ENCODE measurements at places on chromosomes 4 and X. TPM values are rescaled to one million over a fixed set of nuclear protein-coding genes. Genes with fewer than 3 reads are reported as not detected.

Gene RNF113A
- polyA plus RNA-seq = 13.0 TPM

Gene BEX1
- 53.1 TPM for polyA plus RNA-seq

Gene FAM241A
- 0.86 TPM for polyA plus RNA-seq

Gene DRD5
- polyA plus RNA-seq = 0.76 TPM

Gene CTAG1A
- not detected for polyA plus RNA-seq

Gene SPATA4
- polyA plus RNA-seq = 1.4 TPM

Gene IQCM
- not detected for polyA plus RNA-seq

- no peak for DNase-seq
Measured at GRCh38 chr4:30912098-30912714, 192.0 kb downstream of the PCDH7 start.

DNA sequence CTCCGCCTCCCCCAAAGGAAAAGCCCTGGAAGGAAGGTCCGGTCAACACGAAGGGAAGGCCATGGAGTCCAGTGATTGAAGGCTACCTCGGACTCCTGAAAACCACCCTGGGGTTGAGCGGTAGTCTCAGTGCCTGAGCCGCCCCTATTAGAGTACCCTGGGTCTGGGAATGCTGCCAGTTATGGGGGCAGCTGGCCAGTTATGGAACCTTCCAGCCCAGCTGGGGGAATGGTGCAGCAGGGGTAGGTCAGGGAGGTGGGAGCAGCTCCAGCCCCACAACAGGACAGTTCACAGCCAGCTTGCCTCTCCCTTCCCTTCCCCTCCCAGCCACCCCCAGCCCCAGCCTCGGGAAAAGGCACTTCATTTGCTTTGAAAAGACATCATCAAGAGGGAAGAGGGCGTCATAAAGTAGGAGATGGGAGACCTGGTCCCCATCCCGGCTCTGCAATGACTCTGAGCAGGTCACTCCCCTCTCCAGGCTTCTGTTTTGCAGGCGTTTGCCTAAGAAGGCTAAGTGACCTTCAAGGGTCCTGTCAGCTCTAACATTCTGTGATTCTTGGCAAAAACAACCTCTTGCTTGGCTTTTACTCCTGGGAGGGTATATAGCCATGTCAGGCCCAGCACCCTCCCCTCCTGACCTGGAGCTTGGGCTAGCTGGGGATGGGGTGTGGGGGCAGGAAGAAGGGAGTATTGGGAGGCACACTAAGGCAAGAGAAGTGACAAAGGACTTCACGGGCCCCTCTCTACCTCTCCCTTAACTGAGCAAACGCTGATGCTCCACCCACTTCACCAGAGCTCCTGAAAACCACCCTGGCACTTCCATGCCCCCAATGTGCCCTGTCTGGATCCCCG is 8.0 kb downstream of the APLN start:
- DNase-seq = no peak

DNA sequence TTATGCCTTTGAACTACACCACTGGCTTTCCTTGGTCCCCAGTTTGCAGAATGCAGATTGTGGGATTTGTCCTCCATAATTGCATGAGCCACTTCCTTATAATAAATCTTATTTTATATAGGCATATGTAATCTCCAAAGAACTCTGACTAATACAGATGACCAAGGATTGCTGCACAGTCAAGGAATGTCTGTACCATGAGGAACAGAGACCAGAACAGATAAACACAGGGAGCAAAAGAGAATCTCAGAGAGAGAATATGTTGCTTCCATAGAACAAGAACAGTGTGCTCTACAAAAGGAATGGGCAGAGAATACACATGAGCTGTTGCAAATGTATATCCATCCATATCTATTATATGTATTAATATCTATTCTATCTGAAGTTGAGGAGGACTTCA is 111.1 kb downstream of the ADRA2C start:
- DNase-seq = no peak

- DNase-seq = no peak
Measured at GRCh38 chr4:66294638-66295037, 624.3 kb upstream of the EPHA5 start.

DNA sequence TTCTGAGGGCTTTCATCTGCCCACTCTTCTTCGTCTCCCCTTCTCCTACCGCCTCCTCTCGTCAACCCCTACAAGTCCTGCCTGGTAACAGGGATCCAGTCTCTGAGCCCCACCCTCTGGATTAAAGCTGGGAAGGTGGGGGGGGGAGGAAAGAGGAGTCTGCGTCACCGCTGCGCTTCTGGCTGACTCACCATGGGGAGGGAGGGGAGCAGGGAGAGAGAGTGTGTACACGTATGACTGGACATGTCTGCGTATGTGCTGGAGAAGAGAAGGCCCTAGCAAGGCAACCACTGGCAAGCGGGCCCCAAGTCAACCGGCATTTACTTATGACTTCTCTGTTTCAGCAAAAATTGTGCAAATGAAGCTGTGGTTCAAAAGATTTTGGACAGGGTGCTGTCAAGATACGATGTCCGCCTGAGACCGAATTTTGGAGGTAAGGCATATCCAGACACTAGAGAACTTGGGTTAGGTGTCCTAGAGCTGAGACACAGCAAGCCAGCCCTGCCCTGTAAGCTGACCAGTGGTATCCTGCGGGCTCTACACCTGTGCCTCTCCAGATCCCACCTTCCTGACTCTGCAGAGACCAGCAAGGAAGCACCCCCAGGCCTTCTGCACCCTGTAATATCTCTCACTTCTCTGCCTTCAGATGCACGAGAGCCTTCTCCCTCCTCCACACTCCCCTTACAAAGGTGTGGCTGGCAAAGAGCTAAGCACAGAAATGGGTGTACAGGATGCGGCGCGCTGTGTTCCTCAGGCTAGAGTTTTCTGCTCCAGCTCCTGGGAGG is 2.5 kb downstream of the GABRQ start:
- DNase-seq = no peak

- no peak for DNase-seq
Measured at GRCh38 chrX:106178826-106179225, 10.7 kb downstream of the PWWP3B start.

DNA sequence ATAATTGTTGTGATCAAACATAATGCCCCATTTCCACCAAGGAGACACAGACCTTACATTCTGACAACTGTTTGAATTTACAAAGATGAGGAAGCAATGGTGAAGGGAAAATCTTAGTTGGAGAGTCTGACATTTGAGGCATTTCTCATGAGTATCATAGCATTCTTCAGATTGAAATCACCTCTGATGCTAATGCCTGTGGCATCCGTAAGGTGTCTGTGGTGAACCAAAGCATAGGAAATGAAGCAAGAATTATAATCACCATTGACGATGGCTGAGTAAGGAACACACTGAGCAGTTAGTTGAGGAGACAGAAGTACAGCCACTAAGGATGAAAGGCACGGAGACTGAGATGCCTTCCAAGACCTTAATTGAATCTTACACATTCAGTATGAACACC is 575.7 kb downstream of the TRIML1 start:
- no peak for DNase-seq

GRCh38 chrX:39519030-39519488 is 578.7 kb downstream of the BCOR start:
- no peak for DNase-seq

DNA sequence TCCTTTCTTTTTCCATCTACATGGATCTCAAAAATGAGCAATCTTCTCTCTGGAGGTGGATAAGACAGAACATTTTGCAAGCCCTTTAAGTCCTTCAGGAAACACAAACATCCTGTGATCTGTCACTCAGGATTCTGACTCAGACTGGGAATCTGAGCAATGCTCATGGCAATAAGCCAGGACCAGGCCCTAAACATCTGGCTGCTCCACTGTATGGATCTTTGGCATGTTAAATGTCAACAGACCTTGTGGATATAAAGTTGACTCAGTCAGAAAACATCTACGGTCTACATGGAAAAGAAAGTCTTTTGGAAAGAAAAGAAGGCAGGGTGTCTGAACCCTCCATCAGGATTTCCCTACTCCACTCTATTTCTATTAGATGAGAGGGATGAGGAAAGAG is 17.8 kb upstream of the CHIC2 start:
- DNase-seq = no peak

GRCh38 chr4:93633721-93634120 is 194.8 kb upstream of the ATOH1 start:
- no peak for DNase-seq

- DNase-seq = no peak
Measured at GRCh38 chrX:108313669-108314068, 124.6 kb downstream of the COL4A6 start.

GRCh38 chr4:52106660-52107059 is 55.6 kb downstream of the SPATA18 start:
- DNase-seq = no peak

- DNase-seq = no peak
Measured at GRCh38 chr4:14903321-14903720, 99.0 kb upstream of the CPEB2 start.

GRCh38 chr4:150381609-150382008 is 200.3 kb upstream of the MAB21L2 start:
- no peak for DNase-seq

- no peak for DNase-seq
Measured at GRCh38 chr4:183164963-183165362, 65.9 kb downstream of the WWC2 start.

DNA sequence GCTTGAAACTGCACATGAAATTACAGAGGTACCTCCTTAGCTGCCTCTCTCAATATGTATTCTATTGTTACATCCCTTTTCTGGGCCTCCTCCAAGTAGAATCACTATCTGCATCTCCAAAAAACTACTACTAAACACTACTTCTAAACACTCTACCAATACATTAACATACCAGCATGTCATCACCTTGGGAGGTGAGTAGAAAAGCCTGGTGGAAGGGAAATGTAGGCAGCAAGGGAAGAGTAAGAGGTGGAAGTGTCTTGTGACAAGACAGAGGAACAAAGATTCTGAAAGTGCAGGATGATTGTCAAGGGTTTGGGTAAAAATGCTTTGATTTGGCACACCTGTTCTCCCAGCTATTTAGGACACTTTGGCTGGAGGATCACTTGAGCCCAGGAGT is 3.5 kb downstream of the AFM start:
- no peak for DNase-seq

DNA sequence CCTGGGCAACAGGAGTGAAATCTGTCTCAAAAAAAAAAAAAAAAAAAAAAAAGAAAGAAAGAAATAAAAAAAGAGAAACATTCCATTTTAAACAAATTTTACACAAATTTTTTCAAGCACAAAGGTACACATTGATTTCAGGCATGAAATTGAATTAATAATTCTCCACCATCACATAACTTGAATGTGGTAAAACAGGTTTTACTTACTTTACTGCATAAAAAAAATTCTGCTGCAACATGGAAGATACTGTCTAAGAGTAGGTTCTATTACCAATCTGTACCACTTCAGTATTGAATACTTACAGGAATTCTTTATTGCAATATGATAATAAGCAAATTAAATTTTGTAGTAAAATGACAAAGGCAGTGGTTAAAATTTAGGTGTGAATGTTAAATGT is 271.6 kb upstream of the ARSJ start:
- no peak for DNase-seq
